ENCODE measurements at places on chromosomes 7 and 10. TPM values are rescaled to one million over a fixed set of nuclear protein-coding genes. Genes with fewer than 3 reads are reported as not detected.

GRCh38 chr7:38244516-38244915 is 28.9 kb downstream of the TARP start:
- DNase-seq: no peak

DNA sequence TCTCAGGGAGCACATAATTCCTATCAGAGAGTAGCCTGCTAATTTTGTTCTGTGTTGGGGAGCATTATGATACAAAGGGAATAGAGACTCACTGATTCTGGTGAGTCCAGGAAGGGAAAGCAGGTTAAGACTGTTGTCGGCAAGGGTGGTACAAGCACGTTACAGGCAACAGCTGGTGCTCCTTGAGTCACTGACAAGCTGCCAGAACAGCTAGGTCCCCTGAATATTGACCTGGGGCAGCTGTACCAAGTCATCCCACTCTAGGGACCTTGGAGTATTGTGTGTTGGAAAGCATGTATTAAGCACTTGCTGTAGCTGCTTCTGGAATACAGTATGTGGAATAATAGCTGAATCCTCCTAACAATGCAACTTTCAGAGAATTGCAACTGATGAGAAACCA is 37.0 kb upstream of the GLCCI1 start:
- no peak for DNase-seq

DNA sequence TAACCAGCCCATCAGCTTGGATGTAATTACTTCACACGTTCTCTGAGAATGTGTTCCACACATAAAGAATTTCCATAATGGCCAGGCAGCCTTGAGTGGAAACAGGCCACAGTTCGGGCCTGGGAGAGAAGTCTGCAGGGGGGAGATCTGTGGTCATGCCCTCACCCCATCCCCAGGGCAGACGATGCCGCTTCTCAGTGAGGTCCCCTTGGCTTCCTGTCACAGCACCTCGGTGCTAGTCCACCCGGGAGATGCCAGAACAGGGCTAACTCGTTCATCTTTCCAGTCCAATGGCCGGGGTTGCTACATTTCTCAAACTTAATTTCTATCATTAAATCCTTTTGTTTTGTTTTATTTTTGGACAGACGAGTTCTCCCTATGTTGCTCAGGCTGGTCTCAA is 624.1 kb downstream of the PTPRN2 start:
- no peak for DNase-seq

NAT16 gene
- not detected for total RNA-seq

BTBD16 gene
- 51.2 TPM for total RNA-seq

ADAM8 gene
- 35.3 TPM for total RNA-seq
